Activated gamma-delta T cell treated with Interleukin-2 at 50 U/mL for 16 hours (primary cell): ENCODE measurements at places on chromosomes 5 and 9.

DNA sequence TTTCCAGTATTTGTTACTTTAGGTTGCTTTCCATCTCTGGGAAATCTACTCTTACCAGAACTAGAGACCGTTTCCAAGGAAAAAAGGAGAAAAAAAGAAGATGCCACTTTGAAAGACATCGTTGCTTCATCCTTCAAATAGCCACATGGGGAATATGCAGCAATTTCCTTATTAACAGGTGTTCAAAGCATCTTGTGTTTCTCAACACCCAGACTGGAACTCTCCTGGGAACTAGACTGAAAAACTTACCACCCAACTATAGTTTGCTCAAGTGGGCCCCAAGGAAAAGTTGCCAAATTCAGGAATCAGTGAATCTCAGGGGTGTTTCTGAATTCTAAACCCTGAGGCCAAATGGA is 80.0 kb upstream of the JAK2 start:
- DNase-seq, result no peak

GRCh38 chr9:37956423-37956820 is 52.5 kb upstream of the SLC25A51 start:
- no peak for DNase-seq

- DNase-seq, result no peak
Observed at GRCh38 chr5:146072595-146072994, 32.8 kb downstream of the PLAC8L1 start.

- DNase-seq, result no peak
Observed at GRCh38 chr9:136584934-136585333, 39.1 kb upstream of the NOTCH1 start.

GRCh38 chr5:16483361-16483760 is 17.8 kb upstream of the ZNF622 start:
- no peak for DNase-seq

DNA sequence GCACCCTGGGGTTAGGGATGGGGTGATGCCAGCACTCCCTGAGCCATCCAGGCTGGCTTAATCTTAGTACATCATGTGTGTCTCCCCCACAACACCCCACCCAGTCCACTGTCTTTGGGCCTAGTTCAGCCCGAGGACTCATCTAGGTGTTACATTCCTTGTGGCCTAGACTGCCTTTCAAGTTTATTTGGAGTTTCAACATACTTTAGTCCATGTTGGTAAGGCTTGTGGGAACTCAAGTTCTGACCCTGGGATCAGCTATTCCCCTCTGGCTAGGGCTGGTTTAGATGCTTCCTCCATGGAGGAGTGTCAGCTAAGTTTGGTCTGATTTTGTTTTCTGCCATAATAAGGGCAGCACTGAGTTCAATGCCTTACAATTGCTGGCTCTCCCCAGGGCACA is 302.4 kb downstream of the SMARCA2 start:
- DNase-seq, result no peak

- DNase-seq, result no peak
Observed at GRCh38 chr9:96453625-96454024, 3.7 kb downstream of the HABP4 start.

DNA sequence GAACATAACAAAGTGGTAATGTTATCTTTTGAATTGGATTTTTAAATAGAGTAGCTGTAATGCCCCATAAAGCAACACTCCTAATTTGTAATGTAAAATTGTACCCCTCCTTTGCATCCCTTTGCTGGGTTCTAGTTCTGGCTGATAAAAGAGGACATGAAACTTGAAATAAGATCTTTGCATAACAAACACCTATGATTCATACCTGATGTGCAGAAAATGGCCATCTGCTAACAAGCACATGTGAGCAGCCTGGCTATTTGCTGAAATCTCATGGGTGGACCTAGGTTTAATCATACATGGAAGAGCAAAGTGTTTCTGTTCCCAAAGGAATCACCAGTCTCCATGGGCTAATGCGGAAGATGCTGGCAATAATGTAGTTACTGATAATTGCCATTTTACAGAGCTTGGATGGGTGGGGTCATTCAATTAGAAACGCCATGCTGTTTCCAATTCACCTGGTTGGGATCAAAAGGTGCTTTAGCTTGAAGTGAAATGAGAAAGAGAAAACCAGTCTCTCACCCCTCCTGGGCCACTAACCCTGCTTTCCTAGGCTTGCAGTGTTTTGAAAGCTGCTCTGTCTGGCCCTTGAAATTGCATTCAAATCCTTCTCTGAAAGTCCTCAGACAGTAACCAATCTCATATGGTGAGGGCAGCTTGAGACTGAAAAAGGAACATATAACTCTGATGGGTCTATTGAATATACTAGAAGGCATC is 585.1 kb downstream of the TLE4 start:
- DNase-seq, result no peak

DNA sequence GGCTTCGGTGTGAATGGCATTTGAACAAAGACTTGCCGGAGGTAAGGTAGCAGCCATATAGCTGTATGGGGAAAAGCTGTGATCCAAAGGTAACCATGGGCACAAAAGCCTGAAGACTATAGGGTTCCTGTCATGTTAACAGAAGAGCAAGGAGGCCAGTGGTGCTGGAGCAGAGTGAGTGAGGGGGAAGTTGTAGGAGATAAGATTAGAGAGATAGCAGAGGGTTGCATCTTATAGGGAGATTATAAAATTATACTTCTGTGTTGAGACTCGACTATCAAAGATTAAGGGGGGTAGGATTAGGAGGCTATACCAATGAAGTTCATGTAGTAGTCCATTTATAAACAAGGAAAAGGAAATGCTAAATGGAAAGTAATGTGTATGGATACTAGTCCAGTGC is 3.3 kb downstream of the NCBP1 start:
- DNase-seq, result no peak

GRCh38 chr5:92353107-92354030 is 970.3 kb upstream of the ARRDC3 start:
- no peak for DNase-seq

GRCh38 chr9:80504601-80505230 is 933.0 kb downstream of the TLE4 start:
- no peak for DNase-seq

GRCh38 chr5:145764325-145764724 is 70.8 kb downstream of the PRELID2 start:
- no peak for DNase-seq

GRCh38 chr5:5710471-5710870 is 288.0 kb downstream of the ICE1 start:
- DNase-seq, result no peak

DNA sequence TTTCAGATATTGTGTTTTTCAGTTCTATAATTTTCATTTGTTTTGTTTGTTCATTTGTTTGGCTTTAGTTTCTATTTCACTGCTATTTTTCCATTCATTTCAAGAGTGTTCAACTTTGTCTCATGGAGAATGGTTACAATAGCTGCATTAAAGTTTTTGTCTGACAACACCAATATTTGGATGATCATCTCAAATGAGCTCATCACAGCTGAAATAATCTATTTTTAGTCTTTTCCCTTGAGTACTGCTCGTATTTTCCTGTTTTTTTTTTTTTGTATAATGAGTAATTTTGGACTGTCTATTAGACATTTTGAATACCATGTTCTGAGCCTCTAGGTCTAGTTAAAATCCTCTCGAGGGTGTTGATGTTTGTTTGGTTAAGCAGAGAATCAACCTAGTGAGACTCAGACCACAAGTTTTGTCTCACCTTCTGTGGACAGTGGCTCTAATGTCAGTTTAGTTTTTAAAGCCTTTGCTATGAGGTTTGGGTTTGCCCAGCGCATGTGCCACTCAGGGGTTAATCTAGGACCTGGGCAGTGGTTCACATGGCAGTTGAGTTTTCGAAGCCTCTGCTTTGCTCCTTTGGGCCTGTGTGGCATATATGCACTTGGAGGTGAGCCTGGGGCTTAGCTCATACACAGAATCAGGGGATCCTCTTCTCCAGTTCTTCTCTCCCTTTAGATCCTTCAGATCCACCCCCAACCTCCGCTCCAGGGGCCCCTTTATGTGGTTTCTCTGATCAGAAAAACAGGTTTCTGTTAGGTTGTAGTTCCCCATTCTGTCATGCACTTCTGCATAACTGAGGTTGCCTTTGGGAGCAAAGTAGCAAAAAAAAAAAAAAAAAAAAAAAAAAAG is 79.8 kb downstream of the ARSB start:
- DNase-seq, result no peak

- DNase-seq, result no peak
Observed at GRCh38 chr9:130286781-130287428, 21.3 kb downstream of the HMCN2 start.

DNA sequence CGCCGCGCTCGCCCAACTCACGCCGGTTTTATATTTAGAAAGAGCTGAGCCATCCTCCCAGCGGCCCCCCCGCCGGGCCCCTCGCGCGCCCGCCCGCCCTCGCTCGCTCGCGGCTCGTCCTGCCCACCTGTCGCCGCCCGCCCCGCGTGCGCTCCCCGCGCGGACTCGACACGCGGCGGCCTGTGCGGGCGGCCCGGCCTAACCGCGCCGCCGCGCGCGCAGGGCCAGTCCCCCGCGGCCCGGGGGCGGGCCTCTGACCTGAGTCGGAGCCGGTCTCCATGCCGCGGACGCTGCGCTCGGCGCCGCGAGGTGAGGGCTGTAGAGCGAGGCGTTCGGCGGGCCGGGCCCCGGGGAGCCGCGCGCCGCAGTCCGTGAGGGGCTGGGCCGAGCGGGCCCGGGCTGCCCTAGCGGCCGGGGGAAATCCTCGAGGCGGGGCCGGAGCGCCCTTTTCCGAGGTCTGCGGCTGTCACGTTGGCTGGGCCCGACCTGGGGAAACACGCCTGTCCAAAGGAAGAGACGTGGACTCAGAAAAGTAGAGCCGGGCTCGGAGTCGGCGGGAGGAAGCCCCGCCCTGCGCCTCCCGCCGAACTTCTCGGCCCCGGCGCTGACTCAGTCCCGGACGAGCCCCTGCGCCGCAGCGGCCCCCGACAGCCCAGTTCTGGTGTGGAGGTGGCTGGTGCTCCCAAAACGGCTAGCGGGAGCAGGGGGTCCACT is at the start of gene ECPAS:
TSS of gene ECPAS (minus strand) at position 526 of the 714 bp plus-strand sequence. CDS start 11,465 bp downstream, outside the sequence.
- DNase-seq, result peak; percentile 52

GRCh38 chr9:35835766-35836165 is 6.7 kb downstream of the TMEM8B start:
- DNase-seq, result no peak

GRCh38 chr5:143311955-143312354 is 91.5 kb downstream of the NR3C1 start:
- no peak for DNase-seq

DNA sequence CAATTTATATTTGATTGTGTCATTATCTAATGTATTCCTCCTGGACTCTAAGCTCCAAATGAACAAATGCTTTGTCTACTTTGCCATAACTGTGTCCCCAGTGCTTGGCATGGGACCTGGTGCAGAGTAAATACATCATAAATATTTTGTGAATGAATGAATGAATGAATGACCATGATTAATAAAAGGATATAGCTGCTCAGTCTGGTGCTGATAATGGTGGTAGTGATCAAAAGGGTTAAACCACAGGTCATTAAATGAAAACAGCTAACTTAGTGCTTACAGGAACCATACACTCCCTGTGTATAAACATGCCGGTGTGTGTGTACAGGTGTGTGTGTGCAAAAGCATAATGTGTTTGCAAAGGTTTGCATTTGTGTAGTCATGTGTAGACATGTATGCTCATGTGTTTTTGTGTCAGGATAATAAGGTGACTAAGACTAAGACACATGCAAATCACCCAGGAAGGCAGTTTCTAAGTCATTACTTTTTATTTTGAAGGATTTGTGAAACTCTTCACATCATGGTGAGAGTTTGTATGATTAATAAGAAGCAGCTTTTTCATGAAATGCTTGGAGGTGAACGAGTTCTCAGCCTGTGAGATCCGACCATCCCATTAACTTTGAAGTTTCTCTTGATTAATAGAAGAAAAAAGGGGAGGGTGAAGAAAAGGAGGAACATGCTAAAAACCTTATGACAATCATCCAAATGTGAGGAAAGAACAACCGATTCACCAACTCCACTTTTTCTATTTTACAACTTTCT is 24.6 kb downstream of the SPARC start:
- DNase-seq, result no peak

GRCh38 chr5:54581831-54582548 is 64.4 kb downstream of the SNX18 start:
- no peak for DNase-seq

GRCh38 chr5:56161927-56162326 is 71.2 kb downstream of the ANKRD55 start:
- no peak for DNase-seq

- no peak for DNase-seq
Observed at GRCh38 chr5:12237837-12238575, 333.8 kb upstream of the CTNND2 start.

GRCh38 chr9:111300140-111300735 is 29.8 kb downstream of the OR2K2 start:
- no peak for DNase-seq

- DNase-seq, result no peak
Observed at GRCh38 chr5:110752953-110753352, 14.1 kb downstream of the SLC25A46 start.

DNA sequence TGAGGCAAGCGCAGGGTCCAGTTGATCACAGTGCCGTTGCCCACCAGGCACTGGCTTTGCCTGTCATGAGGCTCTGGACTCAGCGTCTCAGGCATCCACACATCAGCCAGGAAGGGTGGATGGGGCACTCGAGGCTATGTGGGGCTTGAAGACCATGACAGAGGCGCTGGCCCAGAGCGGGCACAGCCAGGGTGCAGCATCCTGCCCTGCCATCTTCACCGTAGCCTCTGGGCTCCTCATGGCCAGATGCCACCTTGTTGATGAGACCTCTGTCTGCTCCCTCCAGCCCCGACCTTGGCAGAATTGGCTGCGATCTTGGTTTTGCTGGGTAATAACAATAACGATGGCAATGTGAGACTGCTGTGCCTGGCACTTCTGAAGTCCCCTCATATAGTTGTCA is 404.2 kb upstream of the IRX2 start:
- DNase-seq, result no peak

DNA sequence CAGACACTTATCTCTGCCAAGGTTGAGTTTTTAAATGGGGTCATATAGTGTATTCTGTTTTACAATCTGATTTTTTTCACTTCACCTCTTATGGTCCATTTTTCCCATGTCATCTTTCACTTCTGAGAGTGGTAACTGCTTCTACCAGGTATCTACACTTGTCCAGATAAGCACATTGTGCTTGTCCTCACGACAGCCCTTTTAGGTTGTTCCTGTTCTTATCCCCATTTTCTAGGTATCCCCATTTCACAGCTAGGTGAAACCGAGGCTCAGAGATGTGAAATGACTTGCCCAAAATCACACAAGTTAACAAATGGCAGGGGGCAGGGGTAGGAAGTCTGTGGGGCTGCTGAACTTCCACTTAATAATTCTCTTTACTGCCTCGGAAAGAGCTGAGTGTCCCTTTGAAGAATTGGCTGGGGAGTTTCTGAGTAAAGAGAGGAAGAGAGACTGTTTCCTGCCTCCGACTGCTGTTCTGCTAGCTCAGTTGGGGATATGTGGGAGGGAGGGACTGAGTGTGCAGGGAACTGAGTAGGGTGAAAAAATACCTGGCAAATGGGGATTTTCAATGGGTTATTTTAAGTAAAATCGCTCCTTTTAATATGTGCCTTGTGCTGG is 255.4 kb downstream of the GRIA1 start:
- no peak for DNase-seq

DNA sequence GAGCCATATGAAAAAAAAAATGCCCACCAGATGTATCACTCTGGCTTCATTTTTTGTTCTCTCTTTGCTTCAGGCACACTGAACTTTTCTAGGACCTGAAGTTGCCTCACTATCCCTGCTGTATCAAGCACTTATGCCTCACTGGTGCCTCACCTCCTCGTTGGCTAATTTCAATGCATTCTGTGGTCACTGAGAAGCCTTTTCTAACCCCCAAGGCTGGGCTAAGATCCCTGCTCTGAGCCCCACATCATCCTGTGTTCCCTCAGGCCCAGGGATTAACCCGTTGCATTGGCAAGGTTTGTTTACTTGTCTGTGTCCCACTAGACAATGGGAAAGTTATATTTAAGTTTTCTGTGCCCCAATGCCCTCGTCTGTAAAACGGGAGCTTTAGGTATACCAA is 362.7 kb downstream of the OSTF1 start:
- no peak for DNase-seq

- DNase-seq, result no peak
Observed at GRCh38 chr5:45737153-45737552, 41.0 kb upstream of the HCN1 start.
